ENCODE measurements at places on chromosomes 7 and 10.

GRCh38 chr10:115092555-115093285, 445 bp upstream of the ATRNL1 start:
- peak; percentile 58 for DNase-seq

DNA sequence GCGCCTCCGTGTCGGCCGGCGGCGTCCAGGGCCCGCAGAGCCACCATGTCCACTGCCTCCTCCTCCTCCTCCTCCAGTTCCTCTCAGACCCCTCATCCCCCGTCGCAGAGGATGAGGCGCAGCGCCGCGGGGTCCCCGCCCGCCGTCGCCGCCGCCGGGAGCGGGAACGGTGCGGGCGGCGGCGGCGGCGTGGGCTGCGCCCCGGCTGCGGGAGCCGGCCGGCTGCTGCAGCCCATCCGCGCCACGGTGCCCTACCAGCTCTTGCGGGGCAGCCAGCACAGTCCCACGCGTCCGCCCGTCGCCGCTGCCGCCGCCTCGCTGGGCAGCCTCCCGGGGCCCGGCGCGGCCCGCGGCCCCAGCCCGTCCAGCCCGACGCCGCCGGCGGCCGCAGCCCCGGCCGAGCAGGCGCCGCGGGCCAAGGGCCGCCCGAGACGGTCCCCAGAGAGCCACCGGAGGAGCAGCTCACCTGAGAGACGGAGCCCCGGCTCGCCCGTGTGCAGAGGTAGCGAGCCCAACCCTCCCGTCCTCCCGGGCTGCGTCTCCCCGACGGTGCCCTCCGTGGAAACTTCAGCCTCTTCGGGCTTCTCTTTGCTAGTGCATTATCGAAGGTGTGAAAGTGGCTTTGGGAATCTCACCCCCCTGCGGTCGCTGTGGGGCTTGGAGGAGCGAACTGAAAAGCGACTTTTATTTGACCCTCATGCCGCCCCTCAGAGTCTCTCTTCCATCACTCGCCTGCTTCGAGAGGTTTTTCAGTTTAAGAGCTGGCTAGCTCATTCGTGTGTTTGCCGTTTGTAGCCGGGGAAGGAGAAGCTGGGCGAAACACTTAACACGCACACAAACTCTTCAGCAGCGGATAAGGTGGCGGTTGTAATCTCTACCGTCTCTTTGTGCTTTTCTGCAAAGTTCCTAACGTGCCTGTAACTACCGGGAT, 975 bp downstream of the GLCCI1 start:
- DNase-seq = peak; percentile 53

DNA sequence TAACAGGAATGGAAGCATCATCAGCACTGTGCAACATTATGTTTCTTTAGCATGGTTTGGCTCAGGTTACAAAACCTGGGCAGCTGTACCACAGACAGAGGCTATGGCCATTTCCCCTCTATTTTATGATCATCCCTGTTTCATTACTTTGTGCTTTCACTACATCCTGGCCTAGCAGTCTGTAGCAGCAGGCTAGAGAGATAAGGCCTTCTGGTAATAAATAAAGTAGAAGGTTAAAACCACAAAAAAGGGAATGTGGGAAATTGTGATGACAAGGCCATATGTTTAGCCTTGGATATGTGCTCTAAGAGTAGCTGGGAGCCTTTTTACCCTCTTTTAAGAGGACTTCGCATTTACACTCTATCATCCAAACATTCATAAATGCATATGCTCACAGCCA, 266.2 kb upstream of the PHF14 start:
- no peak for DNase-seq

DNA sequence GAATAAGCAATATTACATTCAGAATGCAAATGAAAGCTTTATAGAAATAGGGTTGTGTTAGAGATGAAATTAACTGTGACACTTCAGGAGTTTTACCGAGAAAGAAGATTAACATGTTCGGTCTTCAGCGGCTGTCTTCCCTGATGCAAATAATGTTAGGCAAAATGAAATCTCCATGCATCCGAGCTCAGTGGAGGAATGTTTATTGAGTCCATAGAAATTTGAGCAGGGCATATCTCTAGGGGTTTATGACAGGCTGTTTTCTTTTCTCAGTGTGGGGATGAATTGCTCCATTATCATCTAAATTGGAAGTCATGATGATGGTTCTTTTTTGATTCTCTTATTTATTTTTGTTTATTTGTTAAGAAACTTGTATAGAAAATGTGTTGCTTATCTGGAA, 31.7 kb downstream of the DYNC1I1 start:
- no peak for DNase-seq
